Suprapubic skin (tissue), 4 donors: ENCODE measurements at places on chromosomes 6 and 20. TPM values are rescaled to one million over a fixed set of nuclear protein-coding genes. Genes with fewer than 3 reads are reported as not detected.

DNA sequence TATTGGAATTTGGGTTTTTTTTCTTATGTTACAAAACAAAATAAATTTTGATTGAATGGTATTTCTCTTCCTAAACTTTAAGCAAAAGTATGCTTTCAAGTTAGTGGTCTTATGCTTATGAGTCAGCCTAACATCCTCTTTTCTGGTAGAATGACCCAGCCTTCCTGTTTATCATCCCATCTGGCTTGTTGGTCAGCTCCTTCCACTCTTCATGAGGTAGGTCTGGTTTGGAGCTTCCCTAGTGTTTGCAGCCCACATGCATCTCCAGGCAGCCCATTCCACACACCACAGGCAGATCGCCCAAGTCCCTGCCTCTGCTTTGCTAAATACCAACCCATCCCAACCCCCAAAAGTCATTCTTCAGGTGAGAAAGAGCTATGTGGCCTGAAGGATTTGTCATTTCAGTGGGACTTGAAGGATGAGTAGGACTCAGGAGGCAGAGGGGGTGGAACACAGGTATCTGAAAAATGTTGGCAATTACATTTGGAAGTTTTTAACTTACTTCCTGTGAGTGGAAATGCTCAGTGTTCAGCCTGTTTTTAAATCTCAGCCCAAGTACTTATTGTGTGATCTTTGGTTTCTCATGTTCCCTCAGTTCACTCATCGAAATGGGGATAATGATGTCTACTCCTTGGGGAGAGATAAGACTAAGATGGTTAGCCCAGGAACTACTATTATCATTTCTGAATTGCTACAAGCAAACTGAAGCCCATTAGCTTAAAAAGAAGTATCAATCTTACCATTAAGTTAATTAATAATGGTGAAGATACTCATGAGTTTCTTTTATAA, 294.0 kb downstream of the ADGB start:
- H3K27me3 ChIP-seq: no peaks in the 10 kb centered on the region
- DNase-seq: no peak
- H3K36me3 ChIP-seq: no peaks in the 10 kb centered on the region
- H3K27ac ChIP-seq: no peak overlapping the region

GRCh38 chr20:6635034-6635736, 132.3 kb upstream of the BMP2 start:
- no peak overlapping the region for H3K27ac ChIP-seq
- no peak for DNase-seq

DNA sequence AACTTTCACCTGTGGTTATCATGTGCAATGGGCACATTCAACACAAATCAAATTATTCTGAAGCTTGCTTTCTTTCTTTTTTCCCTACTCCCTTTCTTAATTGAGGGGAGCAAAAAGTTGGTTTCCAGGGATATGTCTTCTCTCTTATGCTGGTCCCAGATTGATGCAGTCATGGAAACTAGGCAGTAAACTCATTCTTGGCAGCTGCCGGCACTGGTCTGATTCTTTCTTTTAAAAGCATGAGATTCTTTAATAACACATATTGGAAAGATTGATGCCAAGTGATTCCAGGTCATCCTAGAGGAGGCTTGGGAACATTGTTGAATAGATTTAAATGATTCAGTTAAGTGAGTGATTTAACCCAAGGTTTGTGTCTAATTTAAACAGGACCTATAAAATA, 29.0 kb downstream of the PTPRA start:
- H3K4me3 ChIP-seq: no peak overlapping the region
- no peaks in the 10 kb centered on the region for H3K27me3 ChIP-seq
- no peak for DNase-seq
- H3K27ac ChIP-seq: no peak overlapping the region
- H3K4me1 ChIP-seq: peaks cover 3% of the 10 kb centered on the region
- H3K36me3 ChIP-seq: no peaks in the 10 kb centered on the region

- no peaks in the 10 kb centered on the region for H3K36me3 ChIP-seq
- H3K27me3 ChIP-seq: no peaks in the 10 kb centered on the region
- DNase-seq: no peak
- H3K27ac ChIP-seq: no peak overlapping the region
- H3K4me3 ChIP-seq: no peak overlapping the region
- H3K4me1 ChIP-seq: no peaks in the 10 kb centered on the region
These were observed 171.3 kb downstream of the FAXC start for GRCh38 chr6:99178168-99178567.

DNA sequence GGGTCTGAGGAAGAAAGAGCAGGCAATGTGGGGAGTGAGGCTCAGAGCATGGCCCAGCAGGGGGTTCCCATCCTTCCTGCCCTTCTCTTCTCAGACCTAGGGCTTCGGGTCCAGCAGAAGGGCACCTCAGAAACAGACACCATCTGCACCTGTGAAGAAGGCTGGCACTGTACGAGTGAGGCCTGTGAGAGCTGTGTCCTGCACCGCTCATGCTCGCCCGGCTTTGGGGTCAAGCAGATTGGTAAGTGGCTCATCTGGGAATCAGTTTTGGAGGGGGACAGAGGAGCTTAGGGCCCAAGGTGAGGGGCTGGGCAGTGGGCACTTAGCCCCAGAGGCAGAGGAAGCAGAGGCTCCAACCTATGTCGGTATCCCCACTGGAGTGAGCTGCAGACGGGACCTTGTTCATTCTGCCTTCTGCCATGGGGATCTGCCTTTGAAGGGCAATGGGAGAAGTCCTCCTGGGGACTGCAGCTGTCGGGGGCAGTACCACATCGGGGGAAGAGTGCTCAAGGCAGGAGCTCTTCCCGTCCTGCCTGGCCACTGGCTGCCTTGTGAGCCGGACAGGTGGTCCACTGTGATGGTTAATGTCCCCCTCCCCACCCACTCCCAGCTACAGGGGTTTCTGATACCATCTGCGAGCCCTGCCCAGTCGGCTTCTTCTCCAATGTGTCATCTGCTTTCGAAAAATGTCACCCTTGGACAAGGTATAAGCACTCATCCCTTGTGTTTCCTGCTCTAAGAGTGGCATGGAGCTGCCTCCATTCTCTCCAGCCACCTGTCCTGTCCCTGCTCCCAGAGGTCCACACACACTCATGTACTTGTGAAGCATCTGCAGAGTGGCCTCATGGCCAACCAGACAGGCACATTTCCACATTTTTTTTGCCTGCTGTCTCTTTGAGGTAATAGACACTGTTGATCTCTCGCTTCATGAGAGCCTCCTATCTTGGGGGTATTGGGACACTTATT, 4.7 kb downstream of the CD40 start:
- H3K36me3 ChIP-seq: peaks cover 21% of the 10 kb centered on the region
- no peak overlapping the region for H3K4me3 ChIP-seq
- peaks cover 22% of the 10 kb centered on the region for H3K4me1 ChIP-seq
- peak; percentile 23 for DNase-seq

DNA sequence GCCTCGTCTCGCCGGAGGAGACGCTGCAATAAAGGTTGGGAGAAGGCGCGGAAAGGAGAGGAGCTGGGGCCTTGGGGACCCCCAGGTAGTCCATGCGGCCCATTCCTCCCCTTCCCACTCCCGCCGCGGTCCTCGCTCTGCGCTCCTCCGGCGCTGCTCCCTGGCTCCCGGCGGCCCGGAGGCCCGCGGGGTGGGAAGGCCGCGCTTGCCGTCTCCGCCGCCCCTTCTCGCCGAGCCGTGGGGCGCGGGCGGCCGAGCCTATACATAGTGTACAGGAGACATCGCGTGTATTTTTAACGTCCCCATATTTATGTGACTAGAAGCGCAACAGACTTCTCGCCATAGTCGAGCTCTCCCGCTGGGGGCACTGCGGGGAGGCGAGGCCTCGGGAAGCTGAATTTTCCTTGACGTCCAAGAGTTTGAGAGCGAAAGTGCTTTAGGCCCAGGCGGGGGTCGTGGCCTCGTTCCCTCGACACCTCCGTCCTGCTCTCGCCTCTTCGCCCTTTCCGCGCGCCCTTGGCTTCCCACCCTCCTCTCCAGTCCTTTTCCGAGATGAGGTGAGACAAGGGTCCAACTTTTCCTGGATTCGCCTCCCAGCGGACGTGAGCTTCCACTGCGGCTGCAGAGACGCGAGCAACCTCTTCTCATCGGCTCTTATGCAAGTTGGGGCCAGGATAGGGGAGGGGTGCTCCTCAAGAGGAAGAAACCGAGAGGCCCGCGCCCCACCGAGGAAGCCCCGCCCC, 29.0 kb downstream of the SLC12A5 start:
- H3K4me3 ChIP-seq: peak overlapping the region; percentile 39
- peaks cover 34% of the 10 kb centered on the region for H3K4me1 ChIP-seq
- no peak overlapping the region for H3K27ac ChIP-seq

GRCh38 chr6:156752666-156753301, 24.4 kb upstream of the ARID1B start:
- H3K27ac ChIP-seq: no peak overlapping the region
- no peaks in the 10 kb centered on the region for H3K36me3 ChIP-seq
- H3K4me3 ChIP-seq: no peak overlapping the region
- no peaks in the 10 kb centered on the region for H3K27me3 ChIP-seq

Gene PRICKLE4
- 3.6 TPM for total RNA-seq

Gene PHACTR1
- total RNA-seq: 5.1 TPM

Gene SLC23A2
- total RNA-seq: 23.5 TPM

Gene CCR6
- 1.1 TPM for total RNA-seq

Gene RAD21L1
- not detected for total RNA-seq

Gene LINC00237
- 0.83 TPM for total RNA-seq

Gene SLC13A3
- total RNA-seq: 8.9 TPM
